ENCODE measurements at places on chromosomes 4 and X. TPM values are rescaled to one million over a fixed set of nuclear protein-coding genes. Genes with fewer than 3 reads are reported as not detected.

Gene CTAG1A
- total RNA-seq = not detected

Gene RAB40A
- not detected for total RNA-seq

- no peak for DNase-seq
These were observed 544.0 kb upstream of the ADGRL3 start for GRCh38 chr4:60656171-60656570.

Gene DUSP9
- total RNA-seq = not detected

GRCh38 chr4:152102436-152103000, 341.7 kb upstream of the GATB start:
- DNase-seq = no peak

Data from Right ventricle myocardium superior (tissue), 1 donor.